ENCODE measurements at places on chromosomes 7 and 10. TPM values are rescaled to one million over a fixed set of nuclear protein-coding genes. Genes with fewer than 3 reads are reported as not detected.

DNA sequence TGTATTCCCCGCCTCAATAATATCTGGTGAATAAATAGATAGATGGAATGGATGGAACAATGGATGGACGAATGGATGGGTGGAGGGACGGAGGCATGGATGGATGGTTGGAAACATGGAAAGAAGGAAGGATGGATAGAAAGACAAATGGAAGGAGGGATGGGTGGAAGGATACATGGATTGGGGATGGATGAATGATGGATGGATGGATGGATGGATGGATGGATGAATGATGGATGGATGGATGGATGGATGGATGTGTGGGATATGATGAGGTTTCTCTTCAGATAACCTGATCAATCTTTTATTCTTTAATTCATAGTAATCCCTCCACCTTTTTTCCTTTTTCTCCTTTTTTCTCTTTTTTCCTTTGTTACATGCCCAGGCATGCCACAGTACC is 3.0 kb upstream of the AKR1B15 start:
- no peak for DNase-seq

DNA sequence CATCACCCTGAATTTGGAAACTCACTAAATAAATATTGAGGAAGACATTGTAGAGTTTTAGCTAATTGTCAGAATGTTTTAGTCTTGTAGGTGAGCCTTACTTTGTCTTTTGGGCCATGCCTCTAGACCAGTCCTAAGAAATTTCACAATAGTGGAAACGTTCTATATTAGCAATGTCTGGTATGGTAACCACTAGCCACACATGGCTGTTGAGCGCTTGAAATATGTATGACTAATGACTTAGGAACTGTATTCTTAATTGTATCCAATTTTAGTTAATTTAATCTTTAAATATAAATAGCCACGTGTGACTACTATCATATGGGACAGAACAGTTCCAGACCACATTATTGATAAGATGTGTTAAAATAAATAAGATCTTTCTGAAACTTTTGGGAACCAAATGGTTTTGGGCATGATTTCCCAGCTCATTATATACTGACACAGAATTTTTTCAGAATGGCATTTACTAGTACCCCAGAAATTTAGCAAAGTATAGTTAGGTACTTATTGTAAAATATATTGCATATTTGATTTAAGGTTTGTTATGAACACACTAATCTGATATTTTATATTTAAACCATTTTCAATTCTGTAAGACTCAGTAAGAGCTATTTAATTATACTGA is 95.0 kb downstream of the VPS50 start:
- DNase-seq = no peak

GRCh38 chr7:155998328-155998691 is 186.0 kb upstream of the SHH start:
- no peak for DNase-seq

DNA sequence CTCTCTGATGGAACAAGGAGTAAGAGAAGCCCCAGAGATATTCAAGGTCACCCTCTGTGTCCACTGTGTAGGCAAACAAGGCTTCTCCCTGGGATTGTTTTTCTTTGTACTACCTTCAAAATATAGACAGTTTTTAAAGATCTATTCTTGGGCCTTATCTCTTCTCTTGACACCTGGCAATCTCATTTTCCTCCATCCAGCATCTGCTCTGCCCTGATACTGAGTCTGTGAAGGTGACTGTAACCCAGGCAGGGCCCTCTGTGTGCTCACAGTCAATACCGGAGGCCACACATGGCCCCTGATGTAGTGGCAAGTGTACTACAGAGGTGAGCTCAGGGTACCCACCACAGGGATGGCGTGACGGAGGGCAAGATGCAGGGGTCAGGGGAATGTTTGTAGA is 221.1 kb downstream of the SNX10 start:
- DNase-seq = no peak

- no peak for DNase-seq
Observed at GRCh38 chr7:101563943-101564777, 64.9 kb downstream of the MYL10 start.

DNA sequence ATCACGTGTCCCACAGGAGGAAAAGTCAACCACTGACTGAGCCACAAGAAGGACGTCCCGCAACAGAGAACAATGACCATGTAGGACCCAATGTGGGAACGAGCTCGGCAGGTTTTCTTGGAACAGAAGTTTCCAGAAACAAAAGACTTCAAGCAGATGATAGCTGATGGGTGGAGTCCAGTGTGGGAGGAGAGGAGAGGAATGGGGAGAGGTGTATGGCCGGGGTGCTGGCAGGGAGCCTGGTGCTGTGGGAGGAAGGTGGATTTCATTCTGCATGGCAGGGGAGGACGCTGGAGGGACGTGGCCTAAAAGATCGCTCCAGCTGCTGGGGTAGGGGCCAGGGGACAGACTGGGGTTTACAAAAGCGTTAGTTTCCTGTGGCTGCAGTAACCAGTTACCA is 48.5 kb upstream of the LMTK2 start:
- DNase-seq = no peak

DNA sequence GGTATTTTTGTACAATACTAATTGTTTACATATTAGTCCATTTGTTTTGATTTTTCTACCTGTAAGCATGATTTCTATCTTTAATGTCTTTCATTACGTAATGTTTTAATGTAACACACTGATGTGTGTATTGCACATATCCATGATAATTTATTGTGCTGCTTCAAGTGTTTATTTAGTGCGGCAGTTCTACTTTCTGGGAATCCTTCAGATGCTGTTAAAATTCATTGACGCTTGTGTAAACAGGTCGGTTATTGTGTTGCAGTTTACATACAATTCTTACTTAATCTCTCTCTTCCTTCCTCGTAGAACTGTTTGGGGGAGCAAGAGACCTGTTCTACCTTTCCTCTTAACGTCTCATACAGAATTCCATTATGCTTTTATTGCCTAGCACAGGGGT is 6.9 kb downstream of the TMEM60 start:
- no peak for DNase-seq

DNA sequence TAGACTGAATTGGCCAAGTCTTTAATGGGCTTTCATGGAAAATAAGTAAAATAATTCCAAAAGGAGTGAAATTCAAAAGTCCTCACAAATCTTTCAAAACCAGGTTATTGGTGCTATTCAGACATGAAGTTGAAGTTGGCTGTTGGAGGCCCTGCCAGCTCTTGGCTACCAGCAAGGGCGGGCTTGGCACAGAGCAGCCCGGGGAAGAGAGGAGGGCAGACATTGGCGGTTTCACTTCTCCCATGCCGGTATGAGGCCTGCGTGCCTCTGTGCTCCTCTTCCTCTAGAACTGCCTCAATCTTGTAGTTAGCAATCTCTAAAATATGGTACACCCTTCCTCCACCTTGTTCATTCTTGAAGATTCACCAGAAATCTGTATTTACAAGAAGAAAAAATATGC is 16.4 kb upstream of the NPS start:
- DNase-seq = no peak

DNA sequence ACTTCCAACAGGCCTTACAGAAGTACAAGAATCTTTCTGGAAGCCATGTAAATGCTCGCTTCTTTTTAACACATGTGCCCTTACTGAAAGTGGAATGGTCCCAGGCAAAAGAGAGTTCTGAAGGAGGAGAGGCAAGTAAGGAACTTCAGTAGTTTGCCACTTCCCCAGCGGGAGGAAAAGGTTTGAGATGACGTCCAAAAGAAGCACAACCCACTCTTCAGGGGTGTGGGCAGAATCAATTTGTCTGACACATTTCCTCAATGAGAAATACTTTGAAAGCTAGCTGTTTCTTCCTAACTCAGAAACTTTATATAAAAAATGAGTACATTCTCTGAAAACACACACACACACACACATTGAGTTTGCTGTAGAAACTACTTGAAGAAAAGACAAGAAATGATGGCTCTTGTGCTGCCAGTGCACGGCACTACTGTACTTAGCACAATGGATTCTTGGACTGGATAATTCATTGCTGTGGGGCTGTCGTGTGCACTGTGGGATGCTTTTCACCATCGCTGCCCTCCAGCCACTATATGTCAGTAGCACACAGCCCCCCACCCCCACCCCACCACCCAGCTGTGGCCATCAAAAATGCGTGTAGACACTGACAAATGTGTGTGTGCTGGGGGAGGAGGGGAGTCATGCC is 183.0 kb downstream of the SRPK2 start:
- no peak for DNase-seq

GRCh38 chr10:44316187-44316921 is 68.5 kb downstream of the CXCL12 start:
- no peak for DNase-seq

- no peak for DNase-seq
Observed at GRCh38 chr10:77226452-77226851, 411.2 kb downstream of the KCNMA1 start.

The OR2A12 gene
- 0.03 TPM for polyA plus RNA-seq

The CDNF gene
- polyA plus RNA-seq = 3.6 TPM

All from right lung (tissue), 10 donors.